ENCODE measurements at places on chromosomes 7 and 10.

DNA sequence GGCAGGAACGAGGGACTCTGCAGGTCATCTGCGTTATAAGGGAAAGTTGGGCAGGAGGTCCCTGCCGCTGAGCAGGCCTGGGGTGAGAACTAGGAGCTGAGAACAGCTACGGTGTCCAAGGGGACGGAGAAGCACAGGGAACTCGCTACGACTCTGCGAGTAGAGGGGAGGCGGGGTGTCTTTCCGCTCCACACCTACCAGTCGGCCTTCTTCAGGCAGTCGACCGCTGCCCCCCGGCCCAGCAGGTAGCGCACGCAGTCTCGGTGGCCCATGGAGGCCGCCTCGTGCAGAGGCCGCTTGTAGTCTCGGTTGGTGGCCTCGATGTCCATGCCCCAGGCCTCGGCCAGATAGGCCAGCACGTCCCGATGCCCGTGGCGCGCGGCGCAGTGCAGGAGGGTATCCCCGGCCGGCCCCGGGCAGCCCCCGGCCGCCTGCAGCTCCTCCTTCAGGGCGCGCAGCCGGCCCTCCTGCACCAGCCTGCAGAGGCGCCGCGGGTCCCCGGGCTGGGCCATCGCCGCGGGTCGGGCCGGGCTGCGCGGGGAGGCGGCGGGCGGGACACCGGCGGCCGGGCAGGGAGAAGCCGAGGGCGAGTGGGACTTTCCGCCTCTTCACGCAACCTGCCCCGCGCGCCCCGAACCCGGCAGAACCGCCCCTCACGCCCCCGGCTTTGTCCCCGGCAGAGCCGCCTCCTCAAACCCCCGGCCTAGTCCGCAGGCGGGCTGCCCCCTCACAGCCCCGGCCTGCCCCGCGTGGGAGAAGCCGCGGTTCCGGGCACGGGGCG, 660 bp downstream of the ANKRD16 start:
- DNase-seq = peak; percentile 14

GRCh38 chr10:31749301-31749700, 179.3 kb downstream of the ARHGAP12 start:
- DNase-seq = no peak

DNA sequence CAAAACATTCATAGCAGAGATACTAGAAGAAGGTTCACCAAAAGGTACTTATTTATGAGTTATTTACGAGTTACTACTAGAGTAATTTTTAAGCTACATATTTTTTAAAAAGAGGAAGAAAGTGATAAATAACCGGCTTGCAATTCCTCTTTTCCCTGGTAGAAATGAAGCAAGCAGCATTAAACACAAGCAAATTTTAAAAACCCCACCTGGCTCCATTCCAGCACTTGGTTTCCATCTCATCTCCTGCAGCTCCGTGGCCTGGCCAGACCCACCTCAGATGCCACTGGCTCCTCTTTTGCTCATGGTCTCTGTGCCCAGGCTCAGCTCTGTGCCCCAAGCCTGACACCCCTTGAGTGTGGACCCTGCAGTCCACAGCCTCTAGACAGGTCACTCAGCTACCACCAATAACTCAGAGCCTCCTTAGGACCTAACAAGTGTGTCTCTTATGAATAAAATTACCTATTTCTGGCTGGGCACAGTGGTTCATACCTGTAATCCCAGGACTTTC, 479.5 kb downstream of the TNS3 start:
- no peak for DNase-seq

DNA sequence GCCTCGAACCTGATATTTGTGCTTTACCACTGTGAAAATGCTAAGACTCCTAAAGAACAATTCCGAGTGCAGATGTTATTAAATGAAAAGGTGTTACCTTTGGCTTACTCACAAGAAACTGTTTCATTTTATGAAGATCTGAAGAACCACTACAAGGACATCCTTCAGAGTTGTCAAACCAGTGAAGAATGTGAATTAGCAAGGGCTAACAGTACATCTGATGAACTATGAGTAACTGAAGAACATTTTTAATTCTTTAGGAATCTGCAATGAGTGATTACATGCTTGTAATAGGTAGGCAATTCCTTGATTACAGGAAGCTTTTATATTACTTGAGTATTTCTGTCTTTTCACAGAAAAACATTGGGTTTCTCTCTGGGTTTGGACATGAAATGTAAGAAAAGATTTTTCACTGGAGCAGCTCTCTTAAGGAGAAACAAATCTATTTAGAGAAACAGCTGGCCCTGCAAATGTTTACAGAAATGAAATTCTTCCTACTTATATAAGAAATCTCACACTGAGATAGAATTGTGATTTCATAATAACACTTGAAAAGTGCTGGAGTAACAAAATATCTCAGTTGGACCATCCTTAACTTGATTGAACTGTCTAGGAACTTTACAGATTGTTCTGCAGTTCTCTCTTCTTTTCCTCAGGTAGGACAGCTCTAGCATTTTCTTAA, 47.7 kb downstream of the MINPP1 start:
- DNase-seq = no peak

GRCh38 chr10:53239873-53240272, 467.3 kb upstream of the MBL2 start:
- no peak for DNase-seq

- DNase-seq = peak; percentile 35
Observed at GRCh38 chr10:58158806-58159205, 108.9 kb downstream of the IPMK start.

GRCh38 chr7:140484951-140485499, 5.7 kb upstream of the MKRN1 start:
- DNase-seq = no peak

DNA sequence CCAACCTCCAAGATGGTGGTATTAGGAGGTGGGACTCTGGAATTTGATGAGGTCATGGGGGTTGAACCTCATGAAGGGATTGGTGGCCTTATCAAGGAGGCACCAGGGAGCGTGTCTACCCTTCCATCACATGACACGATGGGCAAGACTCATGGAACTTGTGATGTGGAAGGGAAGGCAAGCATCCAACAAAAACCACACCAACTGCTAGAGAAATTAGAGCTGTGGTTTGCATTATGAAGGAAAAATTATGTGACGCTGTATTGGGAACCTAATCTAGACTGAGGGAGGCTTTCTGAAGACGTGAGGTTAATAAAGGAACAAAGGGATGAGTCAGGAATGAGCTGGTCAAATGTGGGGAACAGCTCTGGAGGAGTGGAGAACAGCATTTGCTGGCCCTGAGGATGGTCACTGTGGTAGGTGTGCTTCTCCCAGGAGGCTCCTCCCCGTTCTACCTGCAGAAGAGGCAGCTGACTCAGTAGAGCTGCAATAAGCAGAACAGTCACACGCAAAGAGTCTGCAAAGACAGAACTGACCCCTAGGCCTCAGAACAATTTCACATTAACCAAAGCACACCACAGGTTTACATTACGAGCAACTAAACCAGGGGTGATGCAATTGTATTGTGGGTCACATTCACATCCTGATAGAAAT, 236.6 kb upstream of the GRB10 start:
- DNase-seq = peak; percentile 67

GRCh38 chr7:137073571-137074325, 205.3 kb downstream of the CHRM2 start:
- peak; percentile 67 for DNase-seq
